A549 treated with DMSO at 1 μM for 4 hours (cell line): ENCODE measurements at places on chromosomes 7 and 10. TPM values are rescaled to one million over a fixed set of nuclear protein-coding genes. Genes with fewer than 3 reads are reported as not detected.

Gene CPA5
- not detected in 5 replicates for total RNA-seq

Gene SPAG6
- not detected in 5 replicates for total RNA-seq

Gene GPRIN2
- total RNA-seq: 24.9 to 35.1 TPM (median 29.0 TPM) in 5 replicates

Gene GJD4
- total RNA-seq: not detected in 5 replicates

Gene RBP3
- not detected in 5 replicates for total RNA-seq

Gene FEZF1
- total RNA-seq: not detected in 5 replicates

Gene PLEKHS1
- total RNA-seq: 0.05 to 0.19 TPM (median 0.08 TPM) in 4 of 5 replicates, not detected in the other

Gene OR2A2
- not detected in 5 replicates for total RNA-seq

Gene EEPD1
- total RNA-seq: 45.8 to 58.6 TPM (median 55.2 TPM) in 5 replicates

Gene FRG2B
- total RNA-seq: 0.13 TPM in 1 of 5 replicates, not detected in the others

Gene LRGUK
- 0.26 to 0.56 TPM (median 0.41 TPM) in 5 replicates for total RNA-seq

Gene GIMAP2
- total RNA-seq: 0.06 TPM in 2 of 5 replicates, not detected in the others

Gene TWIST1
- total RNA-seq: 2.6 to 4.6 TPM (median 3.9 TPM) in 5 replicates

Gene CASP2
- 20.6 to 30.8 TPM (median 21.1 TPM) in 5 replicates for total RNA-seq

Gene WIPF3
- total RNA-seq: 0.37 to 0.61 TPM (median 0.51 TPM) in 5 replicates

Gene CH25H
- total RNA-seq: 0.06 to 0.07 TPM in 2 of 5 replicates, not detected in the others

Gene ZNF316
- total RNA-seq: 12.9 to 15.2 TPM (median 13.1 TPM) in 5 replicates

Gene HOXA11
- total RNA-seq: 0.63 to 1.2 TPM (median 0.79 TPM) in 5 replicates

Gene AZGP1
- total RNA-seq: 0.23 TPM in 1 of 5 replicates, not detected in the others

Gene CYP3A4
- total RNA-seq: not detected in 5 replicates

Gene TMEM225B
- total RNA-seq: 0.79 to 1.0 TPM (median 0.91 TPM) in 5 replicates

Gene SCIN
- 0.36 to 0.70 TPM (median 0.45 TPM) in 5 replicates for total RNA-seq

Gene SYT15
- total RNA-seq: 2.8 to 3.4 TPM (median 3.2 TPM) in 5 replicates

Gene GSTO2
- total RNA-seq: 1.7 to 3.5 TPM (median 2.5 TPM) in 5 replicates

Gene CTBP2
- total RNA-seq: 102 to 116 TPM (median 113 TPM) in 5 replicates

Gene SPDYE2
- 0.05 TPM in 1 of 5 replicates, not detected in the others for total RNA-seq
